Kidney epithelial cell (primary cell): ENCODE measurements at places on chromosomes 12 and 14. TPM values are rescaled to one million over a fixed set of nuclear protein-coding genes. Genes with fewer than 3 reads are reported as not detected.

- no peak for DNase-seq
These were observed 11.3 kb upstream of the FAM222A start for GRCh38 chr12:109702111-109702841.

- DNase-seq, result no peak
These were observed 47.6 kb downstream of the SH2B3 start for GRCh38 chr12:111453071-111453989.

DNA sequence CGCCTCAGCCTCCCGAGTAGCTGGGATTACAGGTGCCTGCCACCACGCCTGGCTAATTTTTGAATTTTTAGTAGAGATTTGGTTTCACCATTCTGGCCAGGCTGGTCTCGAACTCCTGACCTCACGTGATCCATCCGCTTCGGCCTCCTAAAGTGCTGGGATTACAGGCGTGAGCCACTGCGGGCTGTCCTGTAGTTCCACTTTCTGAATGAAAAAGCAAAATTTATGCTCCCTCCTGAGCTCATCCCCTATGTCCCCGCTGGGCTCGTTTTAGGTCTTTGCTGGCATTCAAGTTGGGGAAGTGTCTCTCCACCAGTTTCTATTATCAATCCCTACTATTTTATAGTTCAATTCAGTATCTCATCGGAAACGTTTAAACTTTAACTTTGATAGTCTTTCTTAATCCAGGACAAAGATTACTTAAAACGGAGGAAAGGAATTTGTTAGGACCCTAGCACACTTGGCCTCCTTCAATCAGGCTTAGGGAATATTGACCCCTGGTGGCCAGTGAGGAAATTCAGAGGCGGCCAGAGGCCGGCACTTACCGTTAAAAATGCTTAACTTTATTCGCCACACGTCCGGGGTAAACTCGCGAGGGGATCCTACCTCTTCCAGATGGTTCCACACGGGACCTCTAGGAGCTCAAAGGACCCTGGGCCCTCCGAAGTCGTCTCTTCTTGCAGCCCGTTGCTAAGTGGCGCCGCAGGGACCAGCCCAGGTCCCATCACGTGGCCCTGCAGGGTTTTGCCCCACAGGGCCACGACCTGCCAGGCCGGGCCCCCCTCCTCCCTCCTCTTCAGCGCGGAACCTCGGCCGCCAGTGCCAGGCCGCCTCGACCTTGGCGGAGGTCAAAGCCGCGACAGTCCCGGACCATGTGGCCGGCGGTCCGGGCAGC is 11.4 kb upstream of the DNAL1 start:
- peak; percentile 23 for DNase-seq

GRCh38 chr14:69313176-69313575 is 53.2 kb downstream of the GALNT16 start:
- no peak for DNase-seq

DNA sequence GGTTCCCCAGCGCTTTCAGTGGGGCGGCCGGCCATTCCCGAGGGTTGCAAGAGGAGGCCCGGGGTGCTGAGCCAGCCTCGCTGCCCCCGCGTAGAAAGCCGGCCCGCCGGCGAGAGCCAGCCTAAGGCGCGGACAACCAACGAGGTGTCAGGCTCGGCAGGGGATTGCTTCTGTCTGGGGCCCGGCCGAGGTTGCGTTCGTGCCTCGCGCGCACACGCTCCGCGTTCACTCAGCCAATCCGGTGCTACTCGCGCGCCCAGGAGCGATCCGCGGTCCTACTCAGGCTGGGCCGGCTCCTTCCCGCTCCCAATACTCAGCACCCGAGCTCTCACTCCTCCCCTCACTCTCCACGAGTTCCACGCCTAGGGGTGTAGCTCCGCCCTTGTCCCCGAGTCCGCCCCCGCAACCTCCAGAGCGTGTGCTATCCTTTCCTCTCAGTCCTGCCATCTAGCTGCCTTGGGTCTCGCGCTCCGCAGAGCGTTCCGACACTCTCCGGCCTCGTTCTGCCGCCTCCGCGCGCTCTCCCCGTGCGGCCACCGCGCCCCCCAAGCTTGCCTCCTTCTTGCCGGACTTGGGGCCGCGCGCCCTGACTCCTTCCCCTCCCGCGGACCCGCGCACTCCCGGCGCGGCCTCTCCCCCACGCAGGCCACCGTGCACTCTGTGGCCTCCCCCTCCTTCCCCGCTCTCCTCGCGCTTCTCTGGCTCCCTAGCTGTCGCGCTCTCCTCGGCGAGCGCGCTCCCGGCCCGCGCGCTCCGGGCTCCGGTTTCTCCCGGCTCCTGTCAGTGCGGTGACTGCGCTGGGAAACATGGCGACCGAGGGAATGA is at the start of gene GPHN:
Gene GPHN (plus strand): TSS at position 426 of the 825 bp plus-strand sequence.
- DNase-seq, result peak; percentile 90

GRCh38 chr12:42990387-42990786 is 400.8 kb upstream of the PRICKLE1 start:
- DNase-seq, result no peak

- no peak for DNase-seq
These were observed 933.7 kb downstream of the GALC start for GRCh38 chr14:87059060-87059839.

DNA sequence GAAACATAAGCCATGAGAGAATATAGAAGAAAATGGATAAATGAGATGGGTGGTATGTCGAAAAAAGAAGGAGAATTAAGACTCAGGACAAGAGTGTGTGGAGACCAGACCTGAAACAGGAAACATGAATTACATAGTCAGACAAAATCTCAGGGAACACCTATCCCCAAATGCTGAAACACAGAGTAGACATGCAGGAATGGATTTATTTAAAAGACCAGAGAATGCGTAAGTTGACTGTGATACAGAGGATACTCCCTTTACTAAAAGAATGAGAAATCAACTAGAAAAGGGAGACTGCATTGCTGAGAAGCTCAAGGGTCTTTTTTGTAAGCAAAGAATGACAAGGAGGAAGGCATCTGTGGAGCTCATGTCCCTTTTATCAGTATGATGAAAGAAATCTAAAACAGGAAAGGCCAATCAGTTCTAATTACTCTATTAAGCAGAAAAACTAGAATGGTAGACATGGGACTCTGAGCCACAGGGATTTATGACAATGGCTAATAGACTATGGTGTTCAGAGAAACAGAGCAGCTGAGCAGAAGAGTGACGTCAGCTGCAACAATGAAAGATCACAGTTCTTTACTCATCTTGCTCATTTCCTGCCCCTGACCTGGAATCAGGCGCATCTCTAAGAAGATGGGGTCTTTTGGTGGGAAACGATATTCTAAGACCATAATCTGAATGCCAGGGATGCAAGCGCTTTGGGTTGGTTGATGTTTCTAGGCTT is 138.9 kb upstream of the DHRS4 start:
- DNase-seq, result no peak

Gene FITM1
- total RNA-seq, result not detected in 2 replicates

DNA sequence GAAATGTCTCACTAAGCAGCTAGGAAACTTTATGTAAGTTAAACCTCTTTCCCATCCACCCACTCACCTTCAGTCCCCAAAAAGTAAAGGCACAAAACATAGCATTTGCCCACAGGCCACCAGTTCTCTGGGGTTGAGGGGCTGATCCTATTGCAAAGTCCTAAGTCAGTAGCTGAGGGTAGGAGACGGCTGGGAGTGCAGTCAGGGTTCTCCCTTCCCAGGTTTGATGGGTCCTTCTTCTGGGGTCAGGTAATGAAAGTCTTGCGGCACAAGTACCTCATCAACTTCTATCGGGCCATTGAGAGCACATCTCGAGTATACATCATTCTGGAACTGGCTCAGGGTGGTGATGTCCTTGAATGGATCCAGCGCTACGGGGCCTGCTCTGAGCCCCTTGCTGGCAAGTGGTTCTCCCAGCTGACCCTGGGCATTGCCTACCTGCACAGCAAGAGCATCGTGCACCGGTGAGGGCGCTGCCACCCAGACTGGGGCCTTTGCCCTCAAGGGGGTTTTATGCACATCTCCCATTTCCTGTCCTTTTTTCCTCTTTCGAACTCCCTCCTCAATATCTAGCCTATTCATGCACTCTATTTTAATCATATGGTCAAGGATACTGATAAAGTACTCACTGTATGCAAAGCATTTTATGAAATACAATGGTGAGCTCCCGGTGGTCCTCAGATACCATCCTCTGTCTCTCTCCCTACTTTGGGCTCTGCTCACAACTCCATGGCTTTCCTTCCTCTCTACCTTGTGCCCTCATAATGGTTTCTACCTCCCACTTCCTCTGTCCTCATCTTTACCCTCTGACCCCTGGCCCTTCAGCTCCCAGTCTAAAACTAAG is 986 bp downstream of the TSSK4 start:
- no peak for DNase-seq

DNA sequence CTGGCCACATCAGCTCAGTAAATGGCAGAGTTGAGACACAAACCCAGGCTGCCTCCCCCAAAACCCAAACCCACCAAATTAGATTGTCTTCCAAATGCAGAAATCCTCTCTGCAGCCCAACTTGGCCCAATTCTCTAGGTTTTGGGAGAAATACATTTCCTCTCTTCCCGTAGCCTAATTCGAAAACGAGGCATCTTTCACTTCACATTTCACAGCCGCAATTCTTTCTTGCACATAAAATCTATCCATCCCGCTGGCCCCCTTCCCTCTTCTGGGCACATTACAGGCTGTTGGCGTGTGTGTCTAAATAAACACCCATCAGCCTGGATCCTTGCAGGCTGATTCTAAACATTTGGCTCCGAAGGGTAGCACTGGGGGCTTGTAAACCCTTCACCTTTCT is 83.8 kb upstream of the VRK1 start:
- no peak for DNase-seq

Gene TNS2
- total RNA-seq, result 3.8 and 10.1 TPM in 2 replicates

GRCh38 chr14:100773331-100774163 is 46.9 kb downstream of the DLK1 start:
- no peak for DNase-seq

GRCh38 chr12:124821252-124822200 is 42.1 kb downstream of the SCARB1 start:
- DNase-seq, result no peak

DNA sequence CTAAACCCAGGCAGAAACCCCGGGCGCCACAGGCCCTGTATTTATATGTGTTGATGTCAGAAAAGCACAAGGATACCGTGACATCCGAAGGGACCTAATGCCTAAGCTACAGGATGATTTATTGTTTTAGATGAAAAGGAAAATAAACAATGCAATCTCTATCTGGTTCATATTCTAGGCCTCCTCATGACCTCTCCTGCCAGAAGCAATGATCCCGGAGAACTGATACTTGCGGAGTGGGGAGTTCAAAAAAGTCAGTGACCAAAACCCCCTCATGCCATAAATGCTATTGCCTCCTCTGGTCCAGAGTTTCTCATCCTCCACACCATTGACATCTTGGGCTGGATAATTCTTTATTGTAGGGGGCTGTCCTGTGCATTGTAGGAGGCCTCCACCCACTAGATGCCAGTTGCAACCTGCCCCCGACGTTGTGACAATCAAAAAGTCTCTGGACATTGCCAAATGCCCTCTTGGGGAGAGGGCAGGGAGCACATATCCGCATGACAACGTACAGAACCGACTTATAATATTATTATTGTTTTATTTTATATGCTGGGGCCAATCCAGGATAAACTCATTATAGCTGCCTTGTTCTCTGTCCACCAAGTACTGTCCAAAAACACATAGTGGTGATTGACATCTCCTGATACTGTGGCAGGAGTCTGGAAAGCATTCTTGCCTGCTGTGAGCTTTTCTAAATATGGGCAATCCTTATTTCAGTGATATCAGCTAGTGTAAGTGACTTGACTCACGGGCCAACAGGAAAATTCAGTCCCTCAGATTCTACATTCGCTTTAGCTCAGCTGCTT is 1.1 kb upstream of the CSRP2 start:
- DNase-seq, result no peak

- DNase-seq, result no peak
These were observed 259.6 kb upstream of the ALG10B start for GRCh38 chr12:38056701-38057689.

Gene SSPN
- total RNA-seq, result 1.7 and 7.1 TPM in 2 replicates

GRCh38 chr14:99179946-99180345 is 92.1 kb downstream of the BCL11B start:
- no peak for DNase-seq

GRCh38 chr12:10718279-10718821 is 4.8 kb downstream of the YBX3 start:
- DNase-seq, result no peak

Gene TMEM119
- total RNA-seq, result not detected in 2 replicates

GRCh38 chr14:26730929-26731618 is 133.2 kb upstream of the NOVA1 start:
- DNase-seq, result no peak

DNA sequence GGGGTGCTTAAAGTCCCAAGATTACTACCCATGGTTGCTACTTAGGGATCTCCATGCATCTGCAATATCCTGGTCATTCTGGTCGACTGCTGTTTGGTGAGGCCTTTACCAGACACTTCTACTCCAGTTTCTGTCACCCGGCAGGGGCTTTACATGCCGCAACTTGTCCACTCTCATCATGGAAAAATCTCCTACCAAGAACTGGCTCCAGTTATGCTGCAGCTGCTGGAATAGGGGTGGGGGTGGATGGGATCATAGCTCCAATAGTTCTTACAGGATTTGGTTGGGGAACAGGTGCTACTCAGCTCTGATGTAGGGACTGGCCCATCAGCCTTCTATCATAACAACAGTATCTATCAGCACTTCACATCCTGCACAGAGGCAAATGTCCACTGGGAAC is 51.6 kb downstream of the SPTB start:
- no peak for DNase-seq

DNA sequence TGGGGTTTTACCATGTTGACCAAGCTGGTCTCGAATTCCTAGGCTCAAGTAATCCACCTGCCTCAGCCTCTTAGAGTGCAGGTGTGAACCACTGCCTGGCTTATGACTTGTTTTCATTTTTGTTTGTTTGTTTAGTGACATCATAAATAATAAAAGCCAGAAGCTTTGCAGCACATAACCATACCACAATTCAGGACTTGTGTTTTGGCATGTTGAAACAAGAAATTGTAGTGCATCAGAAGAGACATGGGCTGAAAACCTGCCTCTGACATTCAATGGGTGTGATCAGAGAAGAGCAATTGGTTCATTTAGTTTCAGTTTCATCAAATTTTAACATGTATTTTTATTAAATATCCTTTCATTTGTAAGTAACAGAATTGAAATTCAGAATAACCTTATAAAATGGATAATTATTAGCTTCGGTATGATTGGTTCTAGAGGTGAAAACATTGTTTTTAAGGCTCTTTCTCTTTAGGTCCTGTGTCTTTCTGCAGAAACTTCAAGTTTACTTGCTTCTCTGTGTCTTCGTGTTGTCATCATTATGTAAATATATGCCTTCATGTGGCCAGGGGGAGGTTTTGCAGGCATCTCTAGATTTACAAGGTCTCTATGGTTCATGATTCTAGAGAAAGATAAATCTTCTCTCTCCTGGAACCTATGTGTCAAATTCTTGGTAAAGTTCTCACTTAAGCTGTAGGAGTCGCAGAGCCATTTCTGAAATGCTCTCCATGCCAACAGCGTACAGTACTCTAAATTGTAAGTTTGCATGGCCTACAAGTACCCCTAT is 312.0 kb downstream of the KCNC2 start:
- no peak for DNase-seq

Gene CRIP1
- total RNA-seq, result 2.0 and 11.1 TPM in 2 replicates

- DNase-seq, result no peak
These were observed 3.5 kb downstream of the LPAR5 start for GRCh38 chr12:6632026-6632983.
